ENCODE measurements at places on chromosomes 5 and 9.

DNA sequence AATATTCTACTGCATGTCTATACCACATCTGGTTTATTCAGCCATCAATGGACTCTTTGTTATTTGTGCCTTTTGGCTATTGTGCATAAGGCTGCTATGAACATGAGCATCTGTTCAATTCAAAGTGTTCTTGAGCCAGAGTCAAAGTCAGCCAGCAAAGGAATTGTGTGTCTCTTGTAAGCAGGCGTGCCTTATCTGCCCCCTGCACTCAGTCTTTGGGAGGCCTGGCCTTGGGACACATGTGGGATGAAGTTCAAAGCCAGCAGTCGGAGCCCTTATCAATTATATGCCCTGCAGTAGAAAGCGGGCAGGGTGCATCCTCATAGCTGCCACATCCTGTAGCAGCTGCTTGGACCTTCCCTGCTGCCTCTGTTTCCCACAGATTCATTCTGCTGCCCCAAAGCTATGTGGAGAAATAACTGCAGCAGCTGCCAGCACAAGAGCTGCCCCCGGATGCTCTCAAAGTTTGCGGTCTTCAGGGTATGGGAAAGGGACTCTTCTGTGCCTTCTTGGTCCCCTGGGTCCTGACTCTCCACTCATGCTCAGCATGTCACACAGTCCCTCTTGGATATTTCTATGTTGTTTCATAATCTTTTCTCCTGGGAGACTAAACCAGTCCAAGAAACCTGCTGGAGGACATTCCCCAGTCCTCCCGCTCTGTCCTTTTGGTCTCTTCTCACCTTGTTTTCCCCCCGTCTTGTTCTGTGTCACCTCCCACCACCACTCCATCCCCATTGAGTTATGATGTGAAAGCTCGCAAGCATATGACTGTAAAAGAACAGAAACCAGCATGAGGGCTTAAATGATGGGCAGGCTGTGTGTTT lies 35.9 kb downstream of the STOM start:
- no peak for DNase-seq

- no peak for DNase-seq
These were observed 7.4 kb downstream of the MEGF10 start for GRCh38 chr5:127298036-127298429.

- no peak for DNase-seq
These were observed 253.2 kb downstream of the CDH18 start for GRCh38 chr5:19734776-19735175.

- peak; percentile 81 for DNase-seq
These were observed 245.4 kb downstream of the MPDZ start for GRCh38 chr9:13033959-13034693.

DNA sequence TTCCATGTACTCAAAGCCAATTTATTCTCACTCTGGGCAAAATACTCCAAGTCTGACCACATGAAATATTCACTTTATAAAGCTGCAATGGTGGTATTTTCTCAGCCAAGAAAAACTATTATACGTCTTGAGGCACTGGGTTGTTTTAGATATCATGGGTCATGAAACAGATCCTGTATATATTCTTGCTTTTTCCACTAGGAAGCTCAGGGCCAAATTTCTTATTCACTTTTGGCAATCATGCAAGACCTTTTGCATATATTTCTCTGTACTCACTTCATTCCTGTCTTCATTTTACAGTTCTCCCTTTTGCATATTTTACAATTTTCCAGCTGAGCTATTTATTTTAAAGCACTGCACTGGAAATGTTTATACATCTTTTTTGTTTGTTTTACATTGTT lies 49.8 kb downstream of the GABBR2 start:
- DNase-seq, result no peak

DNA sequence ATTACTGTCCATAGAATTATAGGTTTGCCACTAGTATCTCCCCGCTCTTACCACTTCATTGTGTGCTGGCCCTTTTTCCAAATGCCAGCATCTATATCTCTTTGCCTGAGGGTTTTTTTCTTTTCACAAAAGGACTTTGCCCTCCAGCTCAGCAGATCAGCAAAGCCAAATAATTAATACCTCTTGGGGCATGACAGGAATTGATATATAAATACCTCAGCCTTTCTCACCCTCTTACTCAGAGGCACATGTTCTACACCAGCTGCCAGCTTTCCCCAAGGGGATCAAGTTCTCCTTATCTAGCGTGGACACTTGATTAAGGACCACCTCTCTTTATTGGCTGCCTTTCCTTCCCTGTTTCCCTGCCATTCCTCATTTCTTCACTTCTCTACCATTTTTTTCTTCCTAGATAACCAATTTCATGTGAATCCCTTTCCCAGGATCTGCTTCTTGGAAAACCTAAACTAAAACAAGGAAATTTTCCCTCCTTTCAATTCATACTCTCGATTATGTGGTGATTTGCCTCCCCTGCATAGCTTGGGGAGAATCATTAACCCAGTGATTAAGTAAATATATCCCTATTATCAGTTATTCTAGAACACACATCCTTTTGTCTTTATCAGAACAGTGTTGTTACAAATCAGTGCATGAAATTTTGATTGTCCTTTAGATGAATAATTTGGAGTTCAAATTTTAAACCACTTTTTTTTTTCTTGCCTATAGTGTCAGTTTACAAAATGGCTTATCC lies 6.9 kb upstream of the NUDT12 start:
- no peak for DNase-seq

DNA sequence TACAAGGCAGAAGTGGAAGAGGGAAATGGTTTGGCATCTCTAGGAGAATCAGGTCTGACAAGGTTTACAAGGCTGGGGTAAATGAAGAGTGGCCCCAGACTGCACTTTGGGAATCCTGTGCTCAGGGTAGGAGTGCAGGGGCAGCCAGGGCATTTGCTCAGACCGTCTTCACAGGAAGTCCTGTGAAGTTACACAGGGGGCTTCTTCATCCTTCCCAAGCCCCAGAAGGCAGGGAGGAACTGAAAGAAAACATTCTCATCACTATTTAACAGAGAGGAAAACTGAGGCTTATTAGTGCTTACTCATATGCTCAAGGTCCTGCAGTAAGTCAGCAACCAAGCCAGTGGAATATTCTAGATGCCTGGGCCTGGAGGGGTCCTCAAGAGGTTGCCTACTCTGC lies 80.7 kb downstream of the NRG2 start:
- DNase-seq, result no peak

GRCh38 chr9:112439171-112439570 lies 47.5 kb upstream of the KIAA1958 start:
- DNase-seq, result peak; percentile 49

- DNase-seq, result no peak
These were observed 33.0 kb upstream of the PPP2CA start for GRCh38 chr5:134258896-134259295.

- DNase-seq, result no peak
These were observed 43.7 kb downstream of the SLC36A1 start for GRCh38 chr5:151491062-151491461.
